ENCODE measurements at places on chromosomes 16 and 17.
A peak's percentile ranks its signal among the peaks of the same experiment; 100 is the strongest.

- DNase-seq, result no peak
Observed at GRCh38 chr16:84507011-84507982, 2.8 kb upstream of the MEAK7 start.

GRCh38 chr16:56346131-56346890 lies 79.0 kb downstream of the AMFR start:
- DNase-seq, result no peak

DNA sequence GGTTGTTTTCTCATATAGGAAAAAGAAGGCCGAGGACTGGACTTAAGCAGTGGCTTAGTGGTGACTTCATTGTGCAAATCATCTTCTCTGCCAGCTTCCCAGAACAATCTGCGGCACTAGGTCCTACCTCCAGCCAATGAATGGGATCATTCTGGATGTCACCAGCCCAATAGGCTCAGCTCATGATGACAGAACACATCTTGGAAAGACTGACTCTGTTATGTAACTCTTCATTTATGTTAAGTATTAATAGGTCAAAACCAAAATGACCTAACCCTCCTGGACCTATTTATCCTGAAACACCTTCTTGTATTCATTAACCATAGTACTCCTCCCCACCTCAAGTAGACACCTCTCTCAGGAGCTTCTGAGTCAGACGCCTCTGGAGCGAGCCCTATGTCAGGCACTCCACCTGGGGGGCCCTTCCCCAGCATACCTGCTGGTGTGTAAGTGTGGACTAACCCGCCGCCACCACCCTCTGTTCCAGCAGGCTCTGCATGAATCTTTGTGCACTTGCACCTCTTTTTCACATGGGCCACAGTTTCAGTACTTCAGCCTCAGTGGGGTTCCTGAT lies 7.2 kb downstream of the ARL2BP start:
- DNase-seq, result no peak

GRCh38 chr16:89953671-89954406 lies 5.3 kb downstream of the DEF8 start:
- no peak for DNase-seq

DNA sequence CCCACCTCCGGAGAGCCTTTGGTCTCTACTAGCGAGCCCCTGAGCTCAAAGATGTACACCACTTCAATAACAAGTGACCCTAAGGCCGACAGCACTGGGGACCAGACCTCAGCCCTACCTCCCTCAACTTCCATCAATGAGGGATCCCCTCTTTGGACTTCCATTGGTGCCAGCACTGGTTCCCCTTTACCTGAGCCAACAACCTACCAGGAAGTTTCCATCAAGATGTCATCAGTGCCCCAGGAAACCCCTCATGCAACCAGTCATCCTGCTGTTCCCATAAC lies 702 bp downstream of the SPN start:
- DNase-seq, result no peak

GRCh38 chr16:29898804-29899515 lies 390 bp downstream of the SEZ6L2 start:
- no peak for DNase-seq

DNA sequence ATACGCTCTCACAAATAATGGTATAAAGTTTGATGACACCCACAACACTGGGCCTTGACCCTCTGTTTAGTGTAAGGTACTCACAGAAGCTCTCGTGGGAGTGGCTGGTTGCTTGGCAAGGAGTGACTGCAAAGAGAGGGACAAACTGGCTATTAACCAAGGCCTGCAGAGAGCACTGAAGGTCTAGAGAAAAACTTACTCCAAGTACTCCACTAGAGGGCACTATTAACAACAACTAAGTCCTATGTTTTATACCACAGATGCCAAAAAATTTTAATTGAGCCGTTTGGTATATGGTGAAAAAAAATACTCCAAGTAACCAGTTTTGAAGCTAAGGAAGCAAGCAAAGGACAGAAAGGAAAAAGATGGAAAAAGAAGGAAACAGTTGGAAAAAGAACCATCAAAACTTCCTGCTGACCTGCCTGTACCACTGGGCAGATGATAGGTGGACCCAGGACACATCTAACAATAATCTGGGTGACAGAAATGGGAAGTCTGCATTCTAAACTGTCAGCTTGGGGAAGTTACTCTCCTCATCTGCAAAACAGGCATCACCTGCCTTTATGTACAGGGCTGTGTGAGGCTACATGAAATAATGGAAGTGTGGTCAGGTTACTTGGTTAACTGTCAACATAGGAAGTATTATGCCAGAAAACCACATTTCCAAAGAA lies 23.2 kb downstream of the DYNC1LI2 start:
- peak; percentile 67 for DNase-seq

GRCh38 chr16:30096862-30097563 lies 1.0 kb upstream of the YPEL3 start:
- no peak for DNase-seq

GRCh38 chr17:16935241-16935663 lies 36.7 kb downstream of the TNFRSF13B start:
- DNase-seq, result no peak

DNA sequence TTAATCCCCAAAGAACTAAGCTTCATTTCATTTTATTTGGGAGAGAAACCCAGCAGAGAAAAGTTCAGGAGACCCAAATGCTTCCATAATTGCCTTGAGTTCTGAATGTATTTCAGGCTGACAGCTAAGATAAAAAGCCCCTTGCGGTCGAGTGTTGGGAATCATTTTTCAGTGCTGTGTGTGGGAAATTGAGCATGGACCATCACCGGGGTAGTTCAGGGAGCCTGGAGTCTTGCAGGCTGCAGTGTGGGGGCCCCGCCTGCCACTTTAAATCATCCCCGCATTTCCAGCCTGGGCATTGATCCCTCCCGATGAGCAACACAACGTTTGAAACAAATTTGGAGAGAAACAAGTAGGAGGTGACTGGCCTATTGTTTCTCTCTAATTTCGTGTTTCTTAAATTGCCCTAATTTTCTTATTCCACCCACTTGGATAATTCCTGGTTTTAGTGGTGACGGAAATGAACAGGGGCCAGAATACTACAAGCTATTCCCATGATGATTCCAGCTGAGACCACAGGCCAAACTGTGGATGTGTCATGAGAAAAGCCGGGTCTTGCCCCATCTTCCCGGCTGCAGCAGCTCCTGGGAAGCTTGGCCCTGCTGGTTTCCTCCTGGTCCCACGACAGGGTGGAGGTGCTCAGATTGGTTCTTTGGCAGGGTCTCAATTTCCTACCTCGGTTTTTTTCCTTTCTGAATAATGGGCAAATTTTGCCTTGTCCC lies 75.1 kb downstream of the FOXL1 start:
- DNase-seq, result no peak

GRCh38 chr16:53449816-53450517 lies 15.7 kb downstream of the RBL2 start:
- no peak for DNase-seq

- no peak for DNase-seq
Observed at GRCh38 chr16:78025631-78026030, 3.3 kb downstream of the CLEC3A start.

DNA sequence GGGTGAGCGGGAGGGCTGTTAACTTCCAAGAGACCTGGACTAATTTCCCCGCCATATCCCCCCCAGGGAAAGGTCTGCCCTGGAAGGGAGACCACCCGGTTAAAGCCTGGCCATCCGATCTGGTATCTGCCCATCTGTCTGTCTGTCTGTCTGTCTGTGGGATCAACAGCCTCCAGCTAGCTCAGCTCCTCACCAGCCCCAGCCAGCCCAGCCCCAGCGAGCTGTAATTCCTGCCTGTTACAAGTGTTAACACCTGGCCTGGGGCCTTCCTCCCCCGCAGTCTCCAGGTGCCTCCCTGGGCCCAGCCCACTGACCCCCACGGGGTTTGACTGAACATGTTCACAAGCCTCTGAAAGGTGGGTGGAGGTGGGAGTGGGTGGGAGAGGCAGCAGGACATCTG lies 4.0 kb downstream of the WNT3 start:
- DNase-seq, result no peak

DNA sequence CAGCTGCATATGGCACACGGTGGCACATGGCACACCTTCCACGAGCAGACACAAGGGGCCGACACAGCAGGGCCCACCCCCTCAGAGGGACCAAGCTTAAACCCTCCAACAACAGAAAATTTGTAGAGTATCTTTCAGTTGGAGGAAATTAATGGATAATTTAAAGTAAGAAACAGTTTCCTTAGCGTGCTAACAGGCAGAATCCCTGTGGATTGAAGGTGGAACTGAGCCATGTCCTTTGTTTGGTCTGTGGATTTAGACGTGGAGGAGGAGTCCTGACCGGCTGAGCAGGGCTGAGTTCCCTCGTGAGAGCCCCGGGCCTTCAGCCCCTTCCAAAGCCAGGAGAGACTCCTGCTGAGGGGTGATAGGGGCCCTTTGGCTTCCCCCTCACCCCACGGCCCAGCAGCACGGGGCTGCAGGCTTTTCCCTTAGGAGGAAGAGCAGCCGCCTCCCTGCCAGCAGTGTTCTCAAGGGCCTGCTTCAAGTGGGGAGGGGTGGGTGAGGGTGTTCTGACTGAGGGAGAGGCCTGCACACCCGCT lies 1.4 kb upstream of the CYB561 start:
- DNase-seq, result no peak

DNA sequence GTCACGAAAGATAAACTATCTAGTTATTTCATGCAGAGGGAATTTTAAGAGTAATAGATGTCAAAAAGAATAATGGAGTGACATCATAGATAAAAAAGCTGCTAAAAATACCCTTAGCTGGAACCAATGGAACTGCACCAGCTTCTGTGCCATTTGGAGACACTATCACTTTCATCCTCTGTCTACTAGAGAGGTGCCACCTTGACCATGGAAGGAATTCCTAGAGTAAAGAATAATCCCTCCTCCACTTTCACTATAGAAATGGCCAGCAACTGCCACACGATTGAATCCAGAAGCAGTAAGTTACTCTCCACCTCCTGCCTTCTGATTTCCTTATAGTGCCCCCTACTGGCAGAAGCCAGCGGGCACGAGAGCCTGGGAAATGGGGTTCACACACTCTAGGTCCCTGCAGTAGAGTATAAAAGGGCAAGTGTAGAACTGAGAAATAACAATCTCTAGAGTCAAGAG lies 2.8 kb upstream of the ALDH3A2 start:
- peak; percentile 30 for DNase-seq

- no peak for DNase-seq
Observed at GRCh38 chr17:75910699-75911098, 6.0 kb upstream of the MRPL38 start.

- no peak for DNase-seq
Observed at GRCh38 chr17:48209973-48210372, 102.4 kb downstream of the SNX11 start.

GRCh38 chr16:22161999-22162655 lies at the start of gene SDR42E2:
Gene SDR42E2, plus strand, starts transcription at chr16:22162506. Its CDS starts 3,077 bp downstream, at chr16:22165583.
- no peak for DNase-seq

DNA sequence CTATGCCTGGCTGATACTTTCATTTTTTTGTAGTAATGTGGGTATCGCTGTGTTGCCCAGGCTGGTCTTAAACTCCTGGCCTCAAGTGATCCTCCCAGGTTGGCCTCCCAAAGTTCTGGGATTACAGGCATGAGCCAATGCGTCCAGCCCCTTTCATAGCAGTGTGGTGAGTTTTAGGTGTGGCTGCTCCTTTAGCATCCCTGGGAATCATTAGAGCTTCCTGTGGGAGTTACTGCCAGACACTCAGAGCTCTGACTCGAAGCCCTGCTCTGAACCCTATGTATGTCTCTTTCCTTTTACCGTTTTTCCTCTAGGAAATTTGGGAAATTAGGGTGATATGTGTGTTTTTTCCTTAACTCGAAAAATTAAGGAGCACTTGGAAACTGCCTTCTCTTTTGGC lies 44.5 kb downstream of the NDE1 start:
- no peak for DNase-seq

DNA sequence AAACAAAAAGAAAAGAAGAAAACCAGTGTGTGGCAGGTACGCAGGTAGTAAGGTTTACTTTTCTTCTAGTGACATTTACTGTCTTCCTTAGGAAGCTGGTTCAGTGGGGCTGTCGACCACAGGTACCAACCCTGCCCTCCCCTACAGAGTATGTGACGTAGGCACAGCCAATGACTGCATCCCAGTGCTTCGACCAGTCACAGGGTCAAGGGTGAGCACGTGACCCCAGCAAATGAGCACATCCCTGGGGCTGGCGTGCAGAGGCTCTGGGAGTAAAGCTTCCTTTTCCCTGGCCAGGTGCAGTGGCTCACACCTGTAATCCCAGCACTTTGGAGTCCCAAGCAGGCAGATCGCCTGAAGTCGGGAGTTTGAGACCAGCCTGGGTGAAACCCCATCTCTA lies 38.9 kb upstream of the PLCG2 start:
- DNase-seq, result no peak

DNA sequence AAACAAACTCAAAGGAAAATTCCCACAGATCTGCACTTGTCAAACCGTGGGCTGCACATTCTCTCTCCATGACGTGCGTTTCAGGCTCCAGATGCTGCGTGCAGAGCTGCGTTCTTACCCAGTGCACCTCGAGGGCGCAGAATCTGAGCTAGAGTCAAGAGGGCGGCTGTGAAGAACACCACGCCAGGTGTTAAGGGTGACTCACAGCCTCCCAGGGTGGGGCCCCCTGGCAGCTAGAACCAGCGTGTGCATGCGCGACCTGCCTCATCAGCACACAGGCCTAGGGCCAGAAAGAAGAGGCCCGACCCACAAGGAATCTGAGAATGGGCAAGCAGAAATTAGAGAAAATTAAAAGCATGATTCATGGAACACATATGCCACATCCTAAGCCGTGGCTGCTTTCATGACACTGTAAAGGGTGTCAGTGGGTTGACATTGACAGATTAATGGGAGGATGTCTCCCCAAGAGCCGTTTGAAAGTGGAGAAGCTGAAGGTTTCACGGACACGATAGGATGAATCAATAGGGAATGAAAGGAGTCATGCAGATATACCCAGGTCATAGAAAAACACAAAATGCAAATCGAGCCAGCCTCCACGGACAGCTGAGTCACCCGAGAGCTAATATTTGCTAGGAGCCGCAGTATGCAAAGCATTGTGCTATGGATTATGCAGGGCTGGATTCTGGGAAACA lies 29.0 kb downstream of the MARCHF10 start:
- peak; percentile 97 for DNase-seq

GRCh38 chr16:30054959-30055553 lies 10.5 kb upstream of the ALDOA start:
- DNase-seq, result no peak

GRCh38 chr17:80036715-80037477 lies 454 bp downstream of the CCDC40 start:
- no peak for DNase-seq

- DNase-seq, result peak; percentile 23
Observed at GRCh38 chr17:58249270-58250133, 11.1 kb downstream of the LPO start.
